ENCODE measurements at places on chromosomes 2 and 18. TPM values are rescaled to one million over a fixed set of nuclear protein-coding genes. Genes with fewer than 3 reads are reported as not detected.
A peak's percentile ranks its signal among the peaks of the same experiment; 100 is the strongest.

GRCh38 chr2:101364878-101365277 lies 22.4 kb downstream of the CREG2 start:
- no peak overlapping the region for H3K4me3 ChIP-seq
- H3K27ac ChIP-seq: no peak overlapping the region
- peaks cover 33% of the 10 kb centered on the region for H3K4me1 ChIP-seq
- DNase-seq: no peak

- peaks cover 40% of the 10 kb centered on the region for H3K4me1 ChIP-seq
- H3K27ac ChIP-seq: peak overlapping the region; percentile 79
- peak overlapping the region; percentile 50 for H3K4me3 ChIP-seq
- no peaks in the 10 kb centered on the region for H3K27me3 ChIP-seq
- DNase-seq: peak; percentile 6
Measured at GRCh38 chr2:238203973-238204683, 633 bp upstream of the ILKAP start.

DNA sequence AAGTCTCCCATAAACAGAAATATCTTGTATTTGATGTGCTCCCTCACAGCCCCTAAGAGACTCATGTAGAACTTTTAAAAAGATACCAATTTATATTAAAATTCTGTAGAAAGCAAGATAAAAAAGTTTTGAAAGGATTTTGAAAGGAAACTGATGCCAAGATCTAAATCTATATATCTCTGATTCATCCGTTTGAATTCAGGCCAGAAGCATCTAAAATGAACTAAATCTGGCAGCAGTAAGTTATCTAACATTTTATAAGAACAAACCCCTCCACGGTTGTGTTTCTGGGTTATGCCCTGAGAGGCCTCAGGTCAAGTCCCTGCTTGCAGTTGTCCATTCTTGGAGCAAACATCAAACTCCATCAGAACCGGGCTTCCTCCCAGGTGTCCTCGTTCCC lies 165.8 kb downstream of the FBXO15 start:
- no peaks in the 10 kb centered on the region for H3K27me3 ChIP-seq
- no peaks in the 10 kb centered on the region for H3K4me1 ChIP-seq
- no peak overlapping the region for H3K27ac ChIP-seq
- no peak for DNase-seq
- H3K36me3 ChIP-seq: no peaks in the 10 kb centered on the region

- no peak for DNase-seq
- H3K36me3 ChIP-seq: no peaks in the 10 kb centered on the region
- no peak overlapping the region for H3K4me3 ChIP-seq
- H3K4me1 ChIP-seq: no peaks in the 10 kb centered on the region
- no peak overlapping the region for H3K27ac ChIP-seq
Measured at GRCh38 chr2:238685327-238685709, 162.6 kb upstream of the TWIST2 start.

C2orf80 gene
- total RNA-seq: not detected

ACTG2 gene
- not detected for total RNA-seq

All from CD4-positive, alpha-beta memory T cell (primary cell).